ENCODE measurements at places on chromosomes 13 and 19.

DNA sequence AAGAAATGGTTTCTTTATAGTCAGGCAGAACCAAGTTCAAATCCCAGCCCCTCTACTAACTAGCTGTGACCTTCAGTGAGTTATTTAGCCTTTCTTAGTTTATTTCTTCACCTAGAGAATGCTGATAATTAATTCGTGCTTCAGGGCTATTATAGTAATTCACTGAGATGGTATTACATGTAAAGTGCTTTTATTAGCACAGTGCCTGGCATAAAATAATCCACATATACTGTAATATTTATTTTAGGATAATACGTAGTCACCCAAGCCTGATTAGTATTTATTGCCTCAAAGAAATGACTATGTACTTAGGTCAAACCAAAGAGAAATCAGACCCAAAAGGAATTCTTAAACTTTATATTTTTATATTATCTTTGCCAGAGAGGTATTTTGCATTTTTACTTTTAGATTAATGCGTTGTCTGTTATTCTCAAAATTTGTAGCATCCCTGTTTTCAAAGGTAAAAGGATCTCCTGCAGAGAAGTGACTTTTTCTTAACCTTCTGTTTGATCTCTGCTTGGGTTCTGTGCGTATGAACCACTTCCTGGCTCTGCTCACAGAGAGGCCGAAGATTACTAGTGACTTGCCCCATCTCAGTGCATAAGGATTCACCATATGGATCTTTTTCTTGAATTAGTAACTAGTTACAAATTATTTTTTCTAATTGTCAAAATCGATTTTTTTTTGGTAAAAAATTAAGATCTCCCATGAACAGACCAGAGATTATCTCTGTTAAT is 19.7 kb downstream of the UBAC2 start:
- no peak for DNase-seq

GRCh38 chr13:33092073-33092987 is 76.1 kb downstream of the KL start:
- DNase-seq, result no peak

DNA sequence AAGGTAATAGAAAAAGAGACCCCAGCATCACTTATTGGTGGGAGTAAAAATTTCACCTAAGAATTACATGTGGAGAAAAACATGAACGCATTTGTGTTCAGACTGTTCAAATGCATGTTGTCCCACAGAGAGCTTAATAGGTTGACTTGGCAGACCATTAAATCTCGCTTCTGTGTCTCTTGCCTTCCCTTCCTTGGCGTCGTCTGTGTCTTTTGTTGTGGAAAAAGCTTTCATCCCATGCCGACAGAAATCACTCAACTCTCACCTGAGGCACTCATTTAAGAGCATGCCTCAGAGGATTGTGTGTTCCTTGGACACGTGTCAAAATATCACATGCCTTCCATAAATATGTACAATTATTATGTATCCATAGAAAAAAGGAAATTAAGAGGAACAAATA is 24.4 kb upstream of the CACNA1A start:
- DNase-seq, result no peak

GRCh38 chr19:7994114-7994513 is 11.3 kb downstream of the ELAVL1 start:
- no peak for DNase-seq

DNA sequence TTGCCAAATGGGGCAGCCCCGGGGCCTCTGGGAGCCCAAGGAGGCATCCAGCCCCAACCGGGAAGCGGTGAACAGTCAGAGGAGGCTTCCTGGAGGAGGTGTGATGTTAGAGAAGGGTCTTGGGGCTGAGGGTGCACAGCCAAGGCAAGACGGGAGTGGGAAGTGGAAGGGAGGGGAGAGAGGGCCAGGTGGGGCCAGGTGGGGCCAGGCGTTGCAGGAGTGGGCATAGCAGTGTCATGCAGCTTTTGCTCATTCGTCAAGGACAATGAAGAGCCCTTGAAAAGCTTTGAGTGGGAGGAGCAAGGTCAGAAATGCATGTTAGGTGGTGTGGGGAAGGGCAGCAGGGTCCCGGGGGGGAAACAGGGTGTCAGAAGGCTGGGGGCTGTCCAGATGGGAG is 1.8 kb downstream of the FBN3 start:
- no peak for DNase-seq

DNA sequence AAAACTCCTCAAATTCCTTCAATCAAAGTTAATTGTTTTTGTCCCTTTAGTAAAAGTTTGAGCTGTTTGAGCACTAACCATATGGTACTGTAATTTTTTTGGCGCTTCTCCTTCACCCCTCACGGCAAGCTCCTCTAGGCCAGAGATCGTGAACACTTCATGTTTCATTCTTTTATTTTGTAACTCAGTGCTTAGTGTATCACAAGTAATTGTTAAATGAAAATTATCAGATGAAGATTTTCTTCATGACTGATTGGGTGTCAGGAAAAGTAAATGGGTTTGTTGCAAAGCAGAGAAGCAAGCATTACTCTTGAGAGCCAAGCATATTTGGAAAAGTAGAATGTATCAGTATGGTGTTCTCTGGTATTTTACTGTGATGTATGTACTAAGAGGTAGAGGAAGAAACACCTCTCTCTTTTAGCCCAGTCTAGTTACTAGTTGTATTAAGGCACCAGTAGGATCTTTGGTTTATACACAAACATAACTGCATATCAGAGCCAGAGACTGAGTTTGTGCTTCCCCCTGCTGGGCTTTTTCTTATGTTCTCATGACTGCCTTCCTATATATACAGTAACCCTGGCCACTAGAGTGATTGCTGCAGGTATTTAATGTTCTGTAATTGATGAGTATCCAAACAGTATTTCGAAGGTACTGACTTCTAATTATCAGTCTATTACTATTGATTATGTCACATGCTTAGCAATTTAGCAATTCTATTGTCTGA is 202.3 kb upstream of the KLHL1 start:
- no peak for DNase-seq

DNA sequence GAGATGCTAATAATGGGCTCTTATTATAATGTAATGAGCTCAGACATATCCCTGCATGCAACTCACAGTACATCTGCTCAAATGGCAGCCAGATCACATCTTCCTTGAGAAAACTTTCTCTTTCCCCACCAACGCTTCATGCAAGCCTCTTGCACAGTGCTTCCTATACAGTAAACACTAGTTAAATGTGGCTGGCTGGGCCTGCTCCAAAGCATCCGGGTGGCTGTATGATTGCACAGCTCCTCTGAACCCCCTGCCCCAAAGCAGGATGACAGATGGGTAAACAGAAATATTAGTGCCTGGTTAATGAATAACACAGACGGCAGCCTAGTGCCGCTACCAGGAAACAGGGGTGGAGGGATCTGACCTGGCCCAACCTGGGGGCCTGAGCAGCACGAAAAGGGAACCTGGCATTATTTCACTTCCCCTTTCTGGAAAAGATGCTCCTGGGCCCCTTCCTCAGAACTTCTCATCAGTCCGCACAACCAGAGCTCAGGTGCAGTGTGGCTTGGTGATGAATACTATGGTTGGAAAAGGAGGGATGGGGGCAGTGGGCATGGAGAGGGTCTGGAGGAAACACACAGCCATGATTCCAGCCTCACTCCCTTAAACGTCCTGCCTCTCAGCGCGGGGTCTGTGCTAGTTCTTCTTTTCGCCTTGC is 10.8 kb downstream of the FFAR2 start:
- DNase-seq, result no peak

DNA sequence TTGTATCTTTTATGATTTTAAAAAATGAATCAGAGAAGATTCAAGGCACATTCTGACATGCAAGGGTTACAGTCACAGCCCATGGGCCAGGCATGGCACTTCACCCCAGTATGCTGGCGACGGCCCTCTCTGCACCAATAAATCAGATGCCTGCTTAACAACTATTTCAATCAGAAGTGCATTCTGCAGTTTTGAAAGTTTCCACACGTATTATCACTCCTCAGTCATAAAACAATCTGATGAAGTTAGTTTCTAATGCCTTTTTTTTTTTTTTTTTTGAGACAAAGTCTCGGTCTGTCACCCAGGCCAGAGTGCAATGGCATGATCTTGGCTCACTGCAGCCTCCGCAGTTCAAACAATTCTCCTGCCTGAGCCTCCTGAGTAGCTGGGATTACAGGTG is 28.3 kb upstream of the FFAR2 start:
- no peak for DNase-seq

DNA sequence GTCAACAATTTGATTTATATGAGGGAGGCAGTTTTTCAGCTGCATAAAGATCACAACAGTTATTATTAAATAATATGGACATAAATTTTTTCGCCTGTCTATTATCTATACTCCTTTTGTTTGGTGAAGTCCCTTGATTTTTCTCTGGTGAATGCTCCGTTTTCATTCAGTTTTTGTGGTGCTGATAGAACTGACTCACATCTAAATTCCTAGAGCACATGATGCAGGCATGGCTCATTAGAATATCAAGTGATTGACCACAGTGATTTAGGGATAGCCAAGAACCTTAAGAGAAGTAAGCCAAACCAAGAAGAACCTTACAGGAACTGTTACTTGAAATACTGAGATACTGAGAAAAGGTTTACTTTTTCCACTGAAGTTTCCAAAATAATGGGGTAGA is 208.9 kb downstream of the PRR20E start:
- DNase-seq, result no peak

DNA sequence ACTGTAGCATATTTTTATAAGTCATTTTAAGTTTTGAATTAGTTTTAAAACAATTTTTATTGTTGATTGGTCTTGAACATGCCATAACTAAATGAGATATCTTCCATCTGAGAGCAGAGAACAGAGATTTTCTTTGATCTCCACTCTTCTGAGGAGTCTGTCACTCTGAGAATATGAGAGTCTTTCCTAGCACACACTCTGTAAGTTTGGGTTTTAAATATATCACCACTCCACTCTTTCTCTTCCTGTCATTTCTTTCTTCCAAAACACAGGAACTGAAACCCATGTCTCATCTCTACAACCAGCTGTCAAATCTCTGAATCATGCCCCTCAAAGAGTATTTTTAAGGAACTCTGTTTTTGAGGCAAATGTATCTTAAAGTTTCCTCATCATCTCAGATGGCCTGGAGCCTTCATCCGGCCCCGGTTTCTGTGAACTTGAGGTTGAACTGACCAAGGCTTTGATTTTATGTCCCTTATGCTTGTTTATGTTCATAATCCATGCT is 698.2 kb upstream of the SGCG start:
- DNase-seq, result no peak

- DNase-seq, result no peak
These were observed 769.6 kb downstream of the UQCRFS1 start for GRCh38 chr19:28443361-28443760.

DNA sequence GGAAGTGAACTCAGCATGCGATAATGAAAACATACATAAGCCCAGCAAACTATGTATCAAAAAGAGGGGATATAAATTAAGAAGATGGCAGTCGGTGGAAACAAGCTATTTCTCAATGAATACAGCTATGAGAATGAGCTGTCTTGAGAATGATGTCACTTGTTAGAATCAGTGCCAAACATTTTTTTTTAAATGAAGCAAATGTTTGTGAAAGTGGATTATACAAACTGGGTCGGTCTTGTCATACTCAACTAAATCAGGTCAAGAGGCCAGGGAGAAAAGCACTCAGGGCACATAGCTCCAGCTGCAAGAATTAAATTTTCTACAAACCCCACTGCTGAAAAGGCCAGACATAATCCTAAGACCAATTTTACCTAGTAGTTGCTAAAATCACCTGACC is 1048.4 kb downstream of the SLITRK1 start:
- DNase-seq, result peak; percentile 4

DNA sequence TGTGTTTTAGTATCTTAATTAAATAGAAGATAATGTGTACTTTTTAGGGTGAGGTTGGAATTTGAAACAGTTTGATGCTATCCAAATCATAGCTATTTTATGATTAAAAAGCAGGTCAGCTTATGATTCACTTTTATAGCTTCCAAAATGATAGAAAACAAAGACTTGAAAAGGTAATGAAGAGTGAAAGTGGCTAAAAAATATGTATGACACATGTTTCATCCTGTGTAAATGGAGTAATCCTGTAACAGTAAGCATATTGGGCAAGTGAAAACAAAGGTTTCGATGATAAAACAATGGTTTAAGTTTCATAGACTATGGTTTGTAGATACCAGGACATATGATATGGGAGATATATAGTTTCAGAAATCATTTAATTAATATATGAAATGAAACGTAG is 456.2 kb downstream of the PCDH20 start:
- DNase-seq, result no peak

Data from fibroblast of skin of abdomen (primary cell).